Right hindlimb (tissue), 1 donor: ENCODE measurements at places on chromosomes 7 and 10.
A peak's percentile ranks its signal among the peaks of the same experiment; 100 is the strongest.

- no peak for DNase-seq
These were observed 303.5 kb upstream of the BMPER start for GRCh38 chr7:33601884-33602283.

DNA sequence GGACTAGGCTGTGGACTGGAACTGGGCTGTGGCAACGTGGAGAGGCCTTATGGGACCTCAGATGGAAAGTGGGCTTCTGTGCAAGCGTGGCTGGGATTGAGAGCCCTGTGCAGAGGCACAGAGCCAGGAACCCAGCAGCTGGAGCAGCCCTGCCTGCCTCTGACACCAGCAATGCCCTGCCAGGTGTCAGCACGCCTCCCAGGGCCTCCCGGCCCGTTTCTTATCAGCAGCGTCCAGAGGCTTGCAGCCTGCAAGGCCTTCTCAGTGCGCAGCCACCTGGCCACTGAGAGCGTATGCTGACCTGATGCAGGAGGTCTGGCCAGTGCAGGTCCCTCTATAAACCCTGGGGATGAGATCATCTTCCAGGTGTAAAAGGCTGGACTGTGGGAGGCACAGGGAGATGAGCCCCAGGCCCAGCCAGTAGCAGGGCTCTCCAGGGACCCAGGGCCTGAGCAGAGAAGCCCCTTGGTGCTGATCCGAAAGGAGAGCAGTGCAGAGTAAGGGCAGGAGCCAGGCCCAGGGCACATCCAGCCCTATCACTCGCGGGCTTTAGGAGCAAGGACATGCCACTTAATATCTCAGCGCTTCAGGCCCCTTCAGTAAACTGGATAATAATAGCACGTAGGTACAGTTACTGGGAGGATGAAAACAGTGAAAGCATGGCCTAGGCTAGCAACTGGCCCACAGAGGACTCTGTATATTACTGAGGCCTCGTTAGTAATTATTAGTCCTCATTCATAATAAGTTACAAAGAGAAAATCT is 38.8 kb upstream of the ANTXRL start:
- DNase-seq: peak; percentile 52

GRCh38 chr7:130314305-130314704 is 21.3 kb downstream of the CPA4 start:
- DNase-seq: no peak

DNA sequence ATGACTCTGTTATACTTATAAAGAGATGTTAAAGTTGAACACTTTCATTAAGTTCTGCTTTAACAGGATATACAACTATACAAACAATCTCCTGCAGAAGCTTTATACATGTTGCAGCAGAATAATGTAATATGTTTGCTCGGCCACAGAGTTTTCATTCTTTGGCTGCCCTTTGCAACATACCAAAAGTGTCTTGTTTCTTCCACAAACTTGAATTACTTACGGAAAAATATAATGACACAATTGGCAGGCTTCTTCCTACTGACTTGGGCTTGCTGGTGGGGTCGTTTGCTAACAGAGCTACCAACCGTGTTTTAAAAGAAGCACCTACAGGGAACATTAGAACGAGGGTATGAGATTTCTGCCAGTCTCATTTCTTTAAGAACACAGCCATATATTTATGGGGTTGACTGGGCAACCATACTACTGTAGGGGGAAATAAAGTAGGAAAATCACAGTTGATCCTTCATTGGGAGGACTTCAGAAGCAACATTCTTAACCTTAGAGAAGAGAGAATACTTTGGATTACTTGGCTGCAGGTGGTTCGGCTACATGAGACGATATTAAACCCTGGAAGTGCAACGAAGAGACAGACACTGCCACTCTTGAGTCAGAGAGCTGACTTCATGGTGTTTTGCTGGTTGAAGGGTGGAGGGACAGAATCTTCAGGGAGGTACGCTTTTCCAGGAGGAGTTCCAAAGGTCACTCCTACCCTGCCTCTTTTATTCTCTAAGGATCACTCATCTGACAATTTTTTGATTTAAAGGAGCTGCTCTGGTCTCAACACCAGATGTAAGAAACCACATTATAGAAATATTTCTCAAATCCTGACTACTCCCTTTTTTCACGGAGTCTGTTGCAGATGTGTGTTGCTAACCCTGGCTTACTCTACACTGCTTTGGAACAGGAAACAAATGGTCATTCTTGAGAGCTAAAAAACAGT is 123.9 kb downstream of the SEMA3C start:
- DNase-seq: peak; percentile 48

- DNase-seq: no peak
These were observed 516.7 kb upstream of the MGMT start for GRCh38 chr10:128950159-128950915.

DNA sequence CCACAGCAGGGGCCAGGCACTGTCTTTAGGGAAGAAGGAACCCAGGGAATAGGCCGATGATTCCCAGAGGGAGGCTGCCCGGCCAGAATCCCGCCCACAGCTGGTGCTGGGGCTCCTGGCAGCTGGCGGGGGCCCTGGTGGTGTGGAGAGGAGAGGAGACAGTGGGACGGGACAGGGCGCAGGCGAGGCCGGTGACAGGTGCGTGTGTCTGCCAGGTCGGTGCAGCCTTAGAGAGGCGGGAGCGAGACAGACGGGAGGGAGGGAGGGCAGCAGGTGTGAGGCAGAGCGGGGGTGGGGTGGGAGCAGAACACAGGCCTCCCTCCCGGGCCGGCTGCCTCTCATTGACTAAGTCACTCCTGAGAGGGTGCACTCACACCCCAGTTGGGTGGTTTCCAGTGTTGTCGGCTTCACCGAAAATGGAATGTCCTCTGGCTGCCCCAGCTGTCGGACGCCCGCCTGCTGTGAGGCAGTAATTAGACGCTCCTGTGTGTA is 55.2 kb downstream of the ELFN1 start:
- peak; percentile 89 for DNase-seq

GRCh38 chr10:46251857-46252847 is 34.6 kb upstream of the ANTXRL start:
- no peak for DNase-seq

DNA sequence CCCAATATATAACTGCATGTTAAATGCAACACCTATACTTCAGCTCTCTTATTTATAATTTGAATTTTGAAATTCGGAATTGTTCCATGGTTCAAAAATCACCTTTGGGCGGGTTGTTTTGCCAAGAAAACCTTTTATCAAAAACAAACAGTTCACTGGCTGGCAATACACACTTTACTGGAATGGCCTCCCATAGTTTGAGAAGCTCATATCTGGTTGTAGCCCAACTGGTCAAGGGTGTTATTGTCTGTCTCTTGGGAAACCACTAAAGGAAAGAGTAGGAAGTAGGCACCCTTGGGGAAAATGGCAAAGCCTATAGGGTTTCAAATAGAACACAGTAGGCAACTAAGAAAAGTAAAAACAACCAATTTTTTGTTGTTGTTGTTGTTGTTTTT is 117.9 kb downstream of the HIPK2 start:
- DNase-seq: no peak

- DNase-seq: no peak
These were observed 160.7 kb downstream of the TMEM178B start for GRCh38 chr7:141234335-141235105.

- DNase-seq: peak; percentile 11
These were observed 32.5 kb downstream of the ZNF775 start for GRCh38 chr7:150411606-150412005.

GRCh38 chr7:137443616-137444015 is 100.1 kb upstream of the PTN start:
- no peak for DNase-seq

- DNase-seq: no peak
These were observed 78.8 kb upstream of the FAM180A start for GRCh38 chr7:135827391-135827790.

GRCh38 chr10:481628-482027 is 207.8 kb downstream of the DIP2C start:
- no peak for DNase-seq

DNA sequence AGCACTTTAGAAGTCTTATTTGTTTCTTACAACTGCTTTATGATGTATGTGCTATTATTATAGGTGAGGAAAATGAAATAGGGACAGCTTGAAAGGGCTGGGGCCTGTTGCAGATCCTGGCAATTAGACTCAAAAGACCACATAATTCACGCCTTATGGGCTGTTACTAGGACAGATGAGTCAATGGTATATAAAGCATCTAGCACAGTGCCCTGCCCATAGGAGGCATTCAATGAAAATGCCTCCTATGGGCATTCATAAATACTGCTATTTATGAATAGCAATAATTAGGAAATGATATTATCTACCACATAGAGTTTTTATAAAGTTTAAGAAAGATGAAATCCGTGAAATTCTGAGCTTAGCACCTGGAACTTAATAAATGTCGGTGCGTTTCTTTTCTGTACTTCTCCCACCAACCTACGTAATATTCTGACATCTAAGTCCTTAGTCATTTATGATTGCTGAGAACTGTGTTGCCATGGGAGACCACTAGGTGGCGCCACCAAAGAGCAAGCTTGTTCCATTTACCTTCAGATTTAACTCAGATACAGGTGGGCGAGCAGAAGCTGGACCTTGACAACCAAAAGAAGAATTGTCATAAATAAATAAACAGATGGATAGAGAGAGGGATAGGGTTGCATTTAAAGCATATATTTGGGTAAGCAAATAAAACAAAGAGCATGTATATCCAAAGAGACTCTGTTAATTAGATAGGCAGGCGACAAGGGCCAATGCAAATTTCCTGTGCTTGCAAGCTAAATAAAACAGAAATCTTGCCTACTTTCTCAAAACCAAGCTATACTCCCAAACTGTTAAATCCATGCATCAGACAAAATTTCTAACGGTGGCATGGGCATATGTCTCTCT is 699.9 kb downstream of the INHBA start:
- no peak for DNase-seq

DNA sequence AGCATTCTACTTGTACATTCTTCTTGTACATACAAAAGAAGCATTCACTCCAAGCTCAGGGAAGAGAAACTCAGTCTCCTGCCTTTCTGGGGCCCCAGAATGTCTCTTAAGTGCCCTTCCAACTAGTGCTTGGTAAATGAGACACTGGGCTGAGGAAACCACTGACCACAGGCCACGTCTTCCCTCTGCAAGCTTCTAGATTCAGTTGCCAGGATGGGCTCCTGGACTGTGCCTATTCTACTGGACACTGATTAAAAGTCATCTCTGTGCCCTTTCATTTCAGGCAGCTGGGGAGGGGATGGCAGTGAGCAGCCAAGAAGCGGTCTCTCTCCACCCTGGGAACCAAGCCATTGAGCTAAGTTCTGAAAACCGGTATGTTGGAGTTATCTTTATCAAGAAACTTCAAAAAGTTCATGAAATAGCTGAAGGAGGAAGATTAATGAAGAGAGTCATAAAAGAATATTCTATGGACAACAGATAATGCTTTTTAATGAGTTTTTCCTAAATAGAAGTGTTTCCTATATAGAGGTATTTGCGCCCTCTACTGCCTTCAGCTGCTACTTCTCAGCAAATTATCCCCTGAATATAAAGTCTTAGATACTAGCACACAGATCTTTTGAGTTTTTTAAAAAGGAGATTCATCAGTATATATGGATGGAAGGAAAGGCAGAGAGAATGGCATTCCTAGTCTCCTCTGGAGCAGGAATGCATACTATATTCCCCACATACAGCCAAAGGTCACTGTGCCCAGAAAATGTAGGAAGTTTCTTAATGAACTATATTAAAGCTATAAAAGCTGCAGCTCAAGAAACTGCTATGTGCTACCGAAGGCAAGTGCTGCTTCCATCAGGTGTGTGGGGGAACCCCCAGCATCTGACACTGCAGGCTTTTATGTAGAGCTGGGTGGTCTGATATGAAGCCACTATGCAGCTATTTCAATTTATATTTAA is 8.4 kb upstream of the IFIT1B start:
- peak; percentile 52 for DNase-seq

DNA sequence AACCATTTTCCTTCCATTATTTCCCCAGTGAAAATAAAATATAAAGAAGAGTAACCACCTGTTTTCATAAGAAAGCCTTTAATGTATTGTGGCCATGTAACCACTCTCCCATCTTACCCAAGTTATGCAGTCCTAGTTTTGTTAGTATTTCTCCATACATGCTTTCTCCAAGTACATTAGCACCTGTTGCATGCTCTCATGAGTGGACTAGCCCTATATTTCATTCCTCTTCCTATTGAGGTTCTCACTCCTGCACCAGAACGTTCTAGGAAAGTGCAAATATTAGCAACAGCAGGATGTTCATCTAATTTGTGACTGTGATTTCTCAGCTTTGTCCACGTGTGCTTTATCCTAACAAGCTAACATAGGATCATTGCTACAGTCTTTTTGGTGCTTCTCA is 155.1 kb upstream of the NPVF start:
- no peak for DNase-seq

- peak; percentile 63 for DNase-seq
These were observed 20.8 kb upstream of the PTF1A start for GRCh38 chr10:23171232-23171876.

DNA sequence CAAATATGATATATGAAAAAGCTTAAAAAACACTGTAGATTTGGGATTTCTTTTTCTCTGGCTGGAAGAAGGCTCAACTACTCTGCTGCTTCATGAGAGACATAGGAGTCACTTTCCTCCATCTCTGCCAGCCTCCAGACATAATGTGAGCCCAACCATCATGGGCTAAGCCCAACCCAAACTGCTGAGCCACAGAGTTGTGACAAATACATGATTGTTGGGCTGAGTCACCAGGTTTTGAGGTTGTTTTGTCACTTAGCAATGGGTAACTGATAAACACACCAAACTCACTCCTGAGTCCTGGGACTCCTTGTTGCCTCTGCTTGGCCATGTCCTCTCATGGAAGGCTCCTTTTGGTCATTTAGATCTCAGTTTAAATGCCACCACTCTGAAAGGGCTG is 381.8 kb upstream of the FZD8 start:
- DNase-seq: peak; percentile 35

- DNase-seq: no peak
These were observed 7.6 kb downstream of the MAPK8 start for GRCh38 chr10:48314107-48314506.

DNA sequence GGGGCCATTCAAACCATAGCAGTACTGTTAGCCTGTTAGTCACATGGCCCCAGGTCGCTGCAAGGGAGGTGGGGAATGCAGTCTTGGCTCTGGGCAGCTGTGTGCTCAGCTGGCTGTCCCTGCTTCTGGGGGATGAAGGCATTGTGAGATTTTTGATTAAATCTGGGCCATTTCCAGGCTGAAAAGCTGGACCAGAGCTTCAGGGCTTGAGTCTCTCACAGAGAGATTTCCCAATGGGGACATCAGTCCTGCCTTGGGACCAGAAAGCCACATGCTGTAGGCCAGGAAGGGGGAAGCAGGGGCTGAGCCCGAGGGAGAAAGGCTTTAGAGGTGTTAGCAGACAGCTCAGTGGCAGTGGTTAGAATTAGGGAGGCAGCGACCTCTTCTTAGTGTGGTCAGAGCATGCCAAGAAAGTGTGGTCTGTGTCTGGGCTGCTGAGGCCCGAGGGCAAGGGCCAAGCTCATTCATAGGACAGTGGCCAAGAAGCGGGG is 33.6 kb downstream of the PALD1 start:
- DNase-seq: peak; percentile 49

- DNase-seq: peak; percentile 32
These were observed 614 bp upstream of the IFIT2 start for GRCh38 chr10:89301232-89301631.

- no peak for DNase-seq
These were observed 28.4 kb downstream of the ITGB1 start for GRCh38 chr10:32929634-32930033.
